Right atrium auricular region (tissue), 2 donors: ENCODE measurements at places on chromosomes 7 and 10. TPM values are rescaled to one million over a fixed set of nuclear protein-coding genes. Genes with fewer than 3 reads are reported as not detected.

SNX10 gene
- 3.3 TPM for total RNA-seq

PWWP2B gene
- total RNA-seq = 8.1 TPM

GIMAP8 gene
- total RNA-seq = 9.6 TPM

OLAH gene
- not detected for total RNA-seq

DNA sequence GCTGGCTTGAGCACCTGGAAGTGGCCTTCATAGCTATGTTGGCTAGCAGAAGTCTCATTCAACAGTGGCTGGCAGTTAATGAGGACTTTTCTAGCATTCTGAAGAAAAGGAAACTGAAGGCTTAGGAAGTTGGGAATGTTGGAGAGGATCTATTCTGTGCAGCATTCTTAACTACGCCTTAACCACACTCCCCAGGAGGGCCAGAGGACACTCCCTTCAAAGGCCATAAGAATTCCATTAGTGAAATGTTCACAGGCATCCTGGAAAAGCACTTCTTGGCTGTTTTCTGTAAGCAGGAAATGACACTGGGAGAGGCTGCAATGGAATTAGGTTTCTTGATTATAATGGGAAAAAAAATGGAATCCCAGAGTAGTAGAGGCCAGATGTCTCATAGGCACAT is 188.9 kb downstream of the ARHGAP12 start:
- H3K27me3 ChIP-seq = no peaks in the 10 kb centered on the region
- DNase-seq = no peak
- H3K4me1 ChIP-seq = no peaks in the 10 kb centered on the region
- peak overlapping the region; percentile 18 for H3K27ac ChIP-seq

GRCh38 chr10:109969760-109970346 is 37.9 kb upstream of the ADD3 start:
- H3K27ac ChIP-seq = peak overlapping the region; percentile 26
- DNase-seq = no peak

DNA sequence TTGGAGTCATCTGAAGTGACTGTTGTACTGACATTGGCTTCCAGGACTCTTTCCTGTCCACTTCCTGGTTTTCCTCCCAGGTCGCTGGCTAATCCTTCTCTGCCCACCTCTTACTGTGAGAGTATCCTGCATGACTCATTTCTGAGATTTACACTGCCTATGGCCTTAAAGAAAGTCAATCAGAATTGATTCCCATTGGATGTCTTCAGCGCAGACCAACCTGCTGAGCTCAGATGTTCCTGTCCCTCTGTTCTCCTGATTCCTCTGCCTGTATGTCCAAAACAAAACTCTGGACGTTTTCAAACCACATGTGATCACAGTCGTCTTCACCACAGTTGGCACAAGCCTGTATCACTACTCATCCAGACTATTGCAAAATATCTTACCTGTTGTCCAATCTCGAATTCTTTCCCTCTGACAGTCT is 262.1 kb downstream of the CREB5 start:
- no peaks in the 10 kb centered on the region for H3K27me3 ChIP-seq
- H3K27ac ChIP-seq = no peak overlapping the region
- DNase-seq = no peak
- no peak overlapping the region for H3K4me3 ChIP-seq
- peaks cover 4% of the 10 kb centered on the region for H3K4me1 ChIP-seq

DNA sequence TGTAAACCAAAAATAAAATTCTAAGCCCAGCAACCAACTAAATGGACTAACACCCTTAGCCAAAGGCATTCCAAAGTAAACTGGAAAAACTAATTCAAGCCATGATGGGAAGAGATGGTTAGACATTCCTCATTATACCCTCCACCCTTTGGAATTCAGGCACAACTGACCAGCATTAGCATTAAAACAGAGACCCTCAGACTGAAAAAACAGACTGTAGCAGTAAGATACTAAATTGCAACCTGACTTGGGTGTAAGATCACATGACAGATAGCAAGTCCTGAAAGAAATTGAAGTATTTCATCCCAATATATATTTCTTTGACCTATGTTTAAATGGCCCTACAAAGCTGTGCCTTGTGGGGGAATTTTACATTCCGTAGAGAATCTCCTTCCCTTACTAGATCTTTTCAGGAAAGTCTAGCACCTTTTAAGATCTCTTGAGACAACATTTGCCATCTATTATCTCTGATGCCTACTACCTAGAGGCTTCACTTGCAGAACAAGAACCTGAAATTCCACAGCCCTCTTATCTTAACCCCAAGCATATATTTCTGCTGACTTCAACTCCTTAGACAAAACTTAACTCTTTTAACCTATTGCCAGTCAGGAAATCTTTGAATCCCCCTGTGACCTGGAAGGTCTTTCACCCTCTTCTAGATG is 750.2 kb upstream of the IGFBP3 start:
- no peaks in the 10 kb centered on the region for H3K4me1 ChIP-seq
- H3K27ac ChIP-seq = no peak overlapping the region
- H3K4me3 ChIP-seq = no peak overlapping the region
- H3K36me3 ChIP-seq = no peaks in the 10 kb centered on the region
- DNase-seq = no peak

DNA sequence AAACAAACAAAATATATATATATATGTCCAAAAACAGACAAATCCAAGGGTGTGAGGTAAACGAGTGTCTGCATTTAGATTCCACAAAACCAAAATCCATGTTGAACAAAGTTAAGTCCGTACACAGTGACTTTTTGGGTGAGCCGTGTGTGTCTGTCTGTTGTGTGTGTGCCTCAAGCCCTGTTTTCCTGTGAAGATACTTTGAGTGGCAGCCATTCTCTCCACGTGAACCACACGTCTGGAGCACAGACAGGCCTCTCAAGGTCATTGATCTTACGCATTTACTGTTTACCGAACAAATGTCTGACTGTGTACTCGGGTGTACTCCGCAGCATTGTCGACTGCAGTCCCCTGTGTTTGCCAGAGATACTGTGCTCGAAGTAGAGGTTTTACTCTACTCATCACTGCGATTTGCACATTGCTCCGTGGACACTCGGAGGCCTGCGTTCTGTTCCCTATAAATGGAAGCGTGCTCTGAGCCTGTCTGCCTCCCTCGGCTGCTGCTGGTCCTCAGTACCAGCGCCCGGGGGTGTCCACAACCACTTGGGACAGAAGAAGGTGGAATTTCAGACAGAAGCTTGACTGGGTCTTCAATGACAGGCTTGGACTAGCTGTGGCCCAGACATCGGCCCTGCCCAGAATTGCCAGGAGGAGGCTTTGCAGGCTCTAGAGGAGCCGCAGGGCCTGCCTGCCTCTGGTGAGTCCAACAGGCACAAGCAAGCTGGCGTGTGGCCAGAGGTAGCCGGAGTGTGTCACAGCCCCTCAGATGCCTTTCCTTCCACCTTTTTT is 22.1 kb downstream of the CYP17A1 start:
- peak overlapping the region; percentile 88 for H3K27ac ChIP-seq
- H3K27me3 ChIP-seq = no peaks in the 10 kb centered on the region
- DNase-seq = peak; percentile 83
- no peak overlapping the region for H3K4me3 ChIP-seq
- peaks cover 53% of the 10 kb centered on the region for H3K4me1 ChIP-seq

DNA sequence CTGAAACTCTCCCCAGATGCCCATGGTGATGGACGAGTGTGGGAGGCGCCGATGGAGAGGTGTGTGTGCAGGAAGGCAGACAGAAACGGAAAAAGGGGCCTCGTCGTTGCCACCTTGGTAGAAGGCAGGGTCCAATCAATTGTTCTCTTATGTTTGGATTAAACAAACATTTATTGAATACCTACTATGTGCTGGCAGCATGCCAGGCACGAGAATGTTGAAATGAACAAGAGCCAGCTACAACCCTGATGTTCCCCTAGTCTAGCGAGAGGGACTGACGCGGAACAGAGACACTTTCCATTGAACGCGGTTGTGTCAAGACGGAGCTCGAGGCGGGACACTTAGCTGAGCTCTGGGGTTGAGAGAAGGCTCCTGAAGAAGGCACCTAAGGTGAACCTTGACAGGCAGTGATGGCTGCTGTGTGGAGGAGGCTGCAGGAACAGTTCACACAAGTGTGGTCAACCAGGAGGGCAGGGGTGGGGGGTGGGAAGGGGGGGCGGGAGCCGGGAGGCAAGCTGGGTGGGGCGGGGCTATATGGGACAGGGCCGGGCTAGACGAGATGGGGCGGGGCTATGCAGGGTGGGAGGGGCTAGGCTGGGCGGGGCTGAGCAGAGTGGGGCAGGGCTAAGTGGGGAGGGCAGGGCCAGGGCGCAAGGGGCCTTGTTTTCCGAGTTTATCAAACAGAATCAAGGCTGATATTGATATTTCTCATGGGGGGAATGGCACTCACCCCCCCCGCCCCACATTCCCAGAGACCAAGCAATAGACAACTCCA is 181.0 kb downstream of the GATA3 start:
- no peaks in the 10 kb centered on the region for H3K4me1 ChIP-seq
- DNase-seq = no peak
- no peak overlapping the region for H3K27ac ChIP-seq
- H3K36me3 ChIP-seq = no peaks in the 10 kb centered on the region
- H3K27me3 ChIP-seq = no peaks in the 10 kb centered on the region
- no peak overlapping the region for H3K4me3 ChIP-seq

DNA sequence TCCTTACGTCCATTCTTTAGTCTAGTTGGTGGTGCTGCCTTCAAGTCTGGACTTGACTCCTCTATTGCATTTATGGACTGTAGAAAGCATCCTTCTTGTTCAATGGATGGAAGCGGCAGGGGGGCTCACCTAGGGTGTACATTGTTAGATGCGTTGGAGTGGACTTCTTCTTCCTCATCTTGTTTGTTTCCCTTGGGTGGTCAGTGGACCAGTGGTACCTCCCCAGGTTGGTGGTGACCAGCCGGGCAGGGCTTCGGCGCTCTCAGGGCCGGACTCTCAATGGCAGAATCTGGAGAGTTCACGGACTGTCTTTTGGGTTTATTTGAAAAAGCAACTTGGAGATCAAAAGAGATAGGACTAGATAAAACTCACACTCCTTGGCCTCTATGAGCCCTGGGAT is 6.2 kb upstream of the BTBD16 start:
- no peaks in the 10 kb centered on the region for H3K4me1 ChIP-seq
- H3K27me3 ChIP-seq = no peaks in the 10 kb centered on the region
- H3K4me3 ChIP-seq = no peak overlapping the region
- H3K27ac ChIP-seq = no peak overlapping the region

DNA sequence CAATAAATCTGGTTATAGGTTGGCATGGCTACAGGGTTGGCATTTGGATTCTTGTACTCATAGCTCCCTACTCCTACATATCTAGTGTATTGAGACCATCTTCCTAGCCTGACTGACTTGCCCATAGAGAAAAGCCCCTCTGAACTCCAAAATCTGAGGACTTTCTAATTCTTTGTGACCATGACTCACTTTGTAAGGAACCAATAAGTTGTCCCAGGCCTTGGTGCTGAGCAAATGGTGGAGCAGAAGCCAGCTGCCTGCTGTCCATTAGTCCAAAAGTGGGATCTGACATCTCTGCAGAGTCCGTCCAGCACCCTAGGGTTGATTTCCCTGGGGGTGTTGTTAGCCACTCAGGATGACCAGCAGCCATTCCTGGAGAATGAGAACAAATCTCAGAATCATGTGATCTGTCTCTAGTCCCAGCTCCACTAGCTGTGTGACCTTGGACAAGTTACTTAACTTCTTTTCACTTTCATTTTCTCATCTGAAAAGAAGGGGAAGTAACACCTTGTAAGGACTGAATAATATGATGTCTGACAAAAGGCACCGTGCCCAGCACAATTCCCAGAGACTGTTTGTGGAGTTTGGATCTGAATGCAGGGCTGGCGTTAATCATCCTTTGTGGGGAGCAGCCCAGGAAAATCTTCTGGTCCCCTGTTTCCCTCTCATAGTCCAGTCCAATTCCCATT is 44.1 kb downstream of the MTURN start:
- H3K36me3 ChIP-seq = no peaks in the 10 kb centered on the region
- DNase-seq = no peak
- no peak overlapping the region for H3K27ac ChIP-seq
- no peak overlapping the region for H3K4me3 ChIP-seq
- no peaks in the 10 kb centered on the region for H3K27me3 ChIP-seq

DNA sequence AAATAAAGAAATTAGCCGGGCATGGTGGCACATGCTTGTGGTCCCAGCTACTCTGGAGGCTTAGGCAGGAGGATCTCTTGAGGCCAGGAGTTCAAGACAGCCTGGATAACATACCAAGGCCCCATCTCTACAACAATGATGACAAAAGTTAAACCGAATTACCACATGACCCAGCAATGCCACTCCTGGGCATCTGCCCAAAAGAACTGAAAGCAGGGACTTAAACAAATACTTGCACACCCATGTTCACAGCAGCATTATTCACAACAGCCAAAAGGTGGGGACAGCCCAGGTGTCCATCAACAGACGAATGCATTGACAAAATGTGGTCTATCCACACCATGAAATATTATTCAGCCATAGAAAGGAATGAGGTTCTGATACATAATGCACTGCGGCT is 83.9 kb downstream of the HIP1 start:
- no peaks in the 10 kb centered on the region for H3K36me3 ChIP-seq
- no peak overlapping the region for H3K4me3 ChIP-seq
- no peaks in the 10 kb centered on the region for H3K4me1 ChIP-seq

GRCh38 chr10:92829786-92830377 is 18.4 kb upstream of the EXOC6 start:
- no peak overlapping the region for H3K4me3 ChIP-seq
- no peak for DNase-seq
- no peaks in the 10 kb centered on the region for H3K27me3 ChIP-seq
- H3K36me3 ChIP-seq = no peaks in the 10 kb centered on the region
- no peak overlapping the region for H3K27ac ChIP-seq

GRCh38 chr7:127933146-127933545 is 98.1 kb downstream of the LRRC4 start:
- H3K36me3 ChIP-seq = peaks cover 11% of the 10 kb centered on the region
- no peak for DNase-seq
- peaks cover 8% of the 10 kb centered on the region for H3K4me1 ChIP-seq
- H3K27me3 ChIP-seq = no peaks in the 10 kb centered on the region
- no peak overlapping the region for H3K27ac ChIP-seq

GRCh38 chr7:2109936-2110609 is 122.7 kb downstream of the MAD1L1 start:
- H3K27me3 ChIP-seq = no peaks in the 10 kb centered on the region
- H3K4me1 ChIP-seq = no peaks in the 10 kb centered on the region
- no peaks in the 10 kb centered on the region for H3K36me3 ChIP-seq

DNA sequence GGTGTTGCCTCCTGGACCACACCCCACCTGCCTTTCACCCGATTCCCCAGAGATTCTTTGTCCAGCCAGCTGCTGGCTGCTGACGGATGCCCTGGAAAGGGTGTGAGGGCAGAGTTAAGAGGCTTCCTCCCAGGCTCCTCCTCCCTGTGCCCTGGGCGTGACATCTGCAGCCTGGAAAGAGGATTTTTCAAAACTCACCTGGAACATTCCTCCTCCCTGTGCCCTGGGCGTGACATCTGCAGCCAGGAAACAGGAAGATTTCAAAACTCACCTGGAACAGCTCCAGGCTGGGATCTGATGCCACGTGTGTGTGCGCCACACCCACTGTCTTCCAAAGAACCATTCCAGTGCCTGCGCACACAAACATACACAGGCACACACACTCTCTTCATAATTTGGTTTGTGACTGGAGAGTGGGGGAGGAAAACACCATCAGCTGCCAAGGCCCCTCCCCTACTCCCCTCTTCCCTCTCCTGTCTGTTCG is 5.2 kb downstream of the MARVELD1 start:
- no peak for DNase-seq
- peak overlapping the region; percentile 47 for H3K27ac ChIP-seq
- H3K36me3 ChIP-seq = peaks cover 6% of the 10 kb centered on the region
- H3K4me1 ChIP-seq = peaks cover 50% of the 10 kb centered on the region
- H3K27me3 ChIP-seq = no peaks in the 10 kb centered on the region
- H3K4me3 ChIP-seq = no peak overlapping the region

GRCh38 chr10:62842983-62843382 is 26.8 kb upstream of the EGR2 start:
- DNase-seq = no peak
- no peak overlapping the region for H3K27ac ChIP-seq
- no peak overlapping the region for H3K4me3 ChIP-seq
- H3K4me1 ChIP-seq = no peaks in the 10 kb centered on the region
